NCI-H2171 treated with DMSO at 0.1 percent for 48 hours (cell line): ENCODE measurements at places on chromosomes 3 and 15.
A peak's percentile ranks its signal among the peaks of the same experiment; 100 is the strongest.

GRCh38 chr15:48603922-48604321 lies 41.6 kb downstream of the FBN1 start:
- no peak for DNase-seq

DNA sequence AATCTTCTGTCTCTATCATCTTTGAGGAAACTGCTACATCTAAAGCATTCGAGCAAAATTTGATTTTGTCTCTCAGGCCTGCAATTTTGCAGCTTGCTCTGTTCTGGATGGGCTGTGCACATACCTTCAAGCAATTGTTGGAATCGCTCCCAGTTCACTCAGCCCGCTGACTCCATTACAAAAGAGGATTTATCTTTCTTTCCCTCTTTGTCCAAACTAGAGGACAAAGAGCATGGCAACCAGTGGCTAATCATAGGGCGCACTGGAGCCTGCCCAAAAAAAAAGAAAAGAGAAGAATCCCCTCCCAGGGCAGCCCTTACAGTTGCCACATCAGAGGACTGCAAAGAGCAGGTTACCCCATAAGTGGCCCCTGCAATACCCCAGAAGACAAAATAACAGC lies 49.0 kb upstream of the DUT start:
- DNase-seq, result no peak

- no peak for DNase-seq
Observed at GRCh38 chr3:11624704-11625375, 18.9 kb downstream of the VGLL4 start.

- no peak for DNase-seq
Observed at GRCh38 chr3:190697502-190697830, 165.0 kb downstream of the GMNC start.

GRCh38 chr15:72169236-72169920 lies 28.2 kb downstream of the GRAMD2A start:
- DNase-seq, result no peak

- no peak for DNase-seq
Observed at GRCh38 chr3:40490916-40491315, 14.0 kb downstream of the ZNF619 start.

GRCh38 chr3:25952133-25952532 lies 162.2 kb downstream of the OXSM start:
- no peak for DNase-seq

DNA sequence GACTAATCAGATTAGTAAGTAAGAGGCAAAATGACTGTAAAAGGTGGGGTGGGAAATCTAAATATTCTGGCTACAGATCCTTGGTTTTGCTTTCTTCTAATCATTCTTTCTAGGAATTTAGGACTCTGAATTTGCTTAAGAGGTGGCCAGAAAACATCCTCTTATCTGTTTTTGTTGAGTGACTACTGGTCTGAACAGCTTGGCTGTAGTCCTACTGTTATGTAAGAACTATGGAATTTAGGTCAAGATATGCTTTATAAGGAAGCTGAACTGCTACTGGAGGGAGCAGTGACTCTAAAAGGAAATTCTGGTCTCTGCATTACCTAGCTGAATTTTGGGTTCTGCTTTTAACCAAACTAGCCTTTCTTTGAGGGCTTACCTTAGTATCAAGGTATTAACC lies 33.5 kb upstream of the CSPG5 start:
- no peak for DNase-seq

DNA sequence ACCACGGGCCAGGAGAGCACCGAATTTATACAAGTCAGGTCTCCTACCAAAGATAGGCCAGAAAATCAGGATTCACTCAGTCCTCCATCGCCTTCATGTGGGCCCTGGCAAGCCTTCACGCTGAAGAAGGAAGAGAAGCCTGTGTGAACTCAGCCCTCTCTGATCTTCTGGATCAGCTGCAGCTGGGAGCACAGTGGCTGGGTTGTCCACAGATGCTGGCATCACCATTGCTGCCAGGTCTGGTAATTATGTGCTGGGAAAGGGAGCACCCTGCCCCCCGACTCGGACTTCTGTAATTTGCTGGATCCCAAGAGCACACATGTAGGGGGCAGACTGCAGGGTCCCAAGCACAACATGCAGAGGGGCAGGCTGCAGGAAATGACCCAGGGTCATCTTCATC lies 12.4 kb upstream of the PDE8A start:
- no peak for DNase-seq

DNA sequence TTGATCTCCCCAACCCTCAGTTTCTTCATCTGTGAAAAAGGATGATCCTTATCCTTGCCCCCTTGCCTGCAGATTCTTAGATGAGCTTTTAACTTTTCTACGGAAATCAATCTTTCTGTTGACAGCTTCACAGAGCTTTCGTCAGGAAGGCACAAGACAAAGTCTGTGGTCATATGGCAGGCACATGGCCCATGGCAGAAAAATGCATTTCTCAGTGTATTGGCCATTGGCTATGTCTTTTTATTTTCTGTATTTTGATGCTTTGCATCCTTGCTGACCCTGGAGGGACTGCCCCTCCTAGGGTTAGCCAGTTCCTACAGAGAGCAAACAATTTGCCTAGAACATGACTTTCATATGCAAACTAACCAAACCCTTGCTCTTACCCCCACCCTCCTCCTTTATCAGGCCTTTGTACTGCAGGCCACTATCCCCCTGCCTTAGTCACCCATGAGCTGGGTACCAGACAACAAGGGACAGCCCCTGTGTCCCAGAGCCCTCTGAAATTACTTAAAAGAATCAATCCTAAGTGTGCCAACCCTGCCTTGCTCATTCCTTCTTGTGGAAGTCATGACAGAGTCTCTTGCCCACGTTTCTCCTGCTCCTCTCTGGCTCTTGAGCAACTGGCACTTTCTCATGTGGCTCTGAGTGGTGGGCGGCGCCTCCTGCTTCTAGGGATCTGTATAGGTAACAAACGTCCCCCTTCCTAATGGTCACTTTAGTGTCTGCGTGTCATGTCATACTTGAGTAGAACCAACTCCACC lies 24.1 kb upstream of the NOX5 start:
- no peak for DNase-seq

GRCh38 chr3:106261915-106262683 lies 393.3 kb upstream of the CBLB start:
- DNase-seq, result no peak

GRCh38 chr15:85118581-85118980 lies 136.9 kb downstream of the PDE8A start:
- peak; percentile 54 for DNase-seq

- no peak for DNase-seq
Observed at GRCh38 chr3:40187945-40188344, 121.6 kb upstream of the EIF1B start.

- DNase-seq, result no peak
Observed at GRCh38 chr15:98541519-98541918, 106.8 kb upstream of the IGF1R start.

DNA sequence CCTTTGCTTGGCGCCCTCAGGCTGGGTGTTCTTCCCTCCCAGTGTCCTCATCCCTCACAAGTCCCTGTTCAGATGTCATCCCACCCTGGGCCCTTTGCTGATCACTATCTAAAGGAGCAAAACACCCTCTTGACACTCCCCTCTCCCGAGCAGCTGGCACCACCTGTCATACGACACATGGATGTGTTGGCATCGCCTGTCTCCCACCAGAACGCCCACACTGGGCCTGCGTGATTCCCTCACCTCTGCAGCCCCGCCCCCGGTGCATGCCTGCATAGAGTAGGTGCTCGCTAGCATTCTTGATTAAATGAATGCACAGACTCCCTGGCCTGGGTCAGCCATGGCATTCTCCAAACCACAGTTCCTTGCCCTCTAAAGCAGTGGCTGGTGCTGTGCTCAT lies 75.8 kb downstream of the DNAJB8 start:
- peak; percentile 91 for DNase-seq

GRCh38 chr3:127038923-127039581 lies 56.1 kb downstream of the PLXNA1 start:
- no peak for DNase-seq
